Gastroesophageal sphincter (tissue), 4 donors: ENCODE measurements at places on chromosomes 13 and 19. TPM values are rescaled to one million over a fixed set of nuclear protein-coding genes. Genes with fewer than 3 reads are reported as not detected.

The MISP3 gene
- 9.5 TPM for total RNA-seq

The VWA8 gene
- total RNA-seq, result 34.7 TPM

The FPR1 gene
- 1.6 TPM for total RNA-seq

The C1QTNF9B gene
- not detected for total RNA-seq

The SLC25A41 gene
- total RNA-seq, result 0.27 TPM

DNA sequence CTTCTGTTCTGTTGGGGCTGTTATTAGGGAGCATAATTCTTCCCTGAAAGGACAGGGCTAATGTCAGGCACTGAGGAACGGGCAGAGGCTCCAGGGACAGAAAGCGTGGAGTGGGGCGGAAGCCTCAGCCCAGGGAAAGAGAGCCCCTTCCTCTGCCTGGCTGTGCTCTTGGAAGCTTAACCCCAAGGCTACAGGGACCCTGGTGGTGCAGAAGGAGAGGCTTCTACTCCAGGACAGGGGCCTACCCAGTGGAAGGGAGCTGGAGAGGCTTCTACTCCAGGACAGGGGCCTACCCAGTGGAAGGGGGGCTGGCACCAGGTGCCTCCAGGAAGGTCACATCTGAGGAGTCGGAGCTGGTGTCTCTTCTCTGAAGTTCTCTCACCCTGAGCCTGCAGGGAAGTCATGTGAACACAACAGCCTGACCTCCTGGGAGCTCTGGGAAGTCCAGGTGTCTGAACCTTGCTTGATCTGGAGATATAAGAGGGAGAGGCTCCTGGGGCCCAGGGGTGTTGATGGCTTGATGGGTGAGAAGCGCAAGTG, 159.5 kb upstream of the SOX1 start:
- ATAC-seq, result no peak

DNA sequence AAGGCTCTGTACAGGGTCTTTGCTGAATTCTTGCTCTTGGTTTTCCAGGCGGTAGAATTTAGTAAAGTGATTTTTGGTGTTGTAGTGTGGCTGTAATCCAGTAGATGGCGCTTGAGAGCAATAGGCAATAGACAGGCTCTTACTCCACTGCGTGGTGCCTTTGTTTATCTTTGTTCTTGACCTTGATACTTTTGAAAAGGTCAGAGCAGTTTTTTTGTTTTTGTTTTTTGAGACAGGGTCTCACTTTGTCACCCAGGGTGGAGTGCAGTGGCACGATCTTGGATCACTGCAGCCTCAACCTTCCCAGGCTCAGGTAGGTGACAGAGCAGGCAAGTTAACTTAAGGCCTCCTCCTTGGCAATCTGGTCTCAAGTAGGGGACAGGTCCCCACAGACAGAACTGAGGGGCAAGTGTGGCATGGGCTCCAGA, 12.2 kb upstream of the LILRA5 start:
- ATAC-seq, result no peak

DNA sequence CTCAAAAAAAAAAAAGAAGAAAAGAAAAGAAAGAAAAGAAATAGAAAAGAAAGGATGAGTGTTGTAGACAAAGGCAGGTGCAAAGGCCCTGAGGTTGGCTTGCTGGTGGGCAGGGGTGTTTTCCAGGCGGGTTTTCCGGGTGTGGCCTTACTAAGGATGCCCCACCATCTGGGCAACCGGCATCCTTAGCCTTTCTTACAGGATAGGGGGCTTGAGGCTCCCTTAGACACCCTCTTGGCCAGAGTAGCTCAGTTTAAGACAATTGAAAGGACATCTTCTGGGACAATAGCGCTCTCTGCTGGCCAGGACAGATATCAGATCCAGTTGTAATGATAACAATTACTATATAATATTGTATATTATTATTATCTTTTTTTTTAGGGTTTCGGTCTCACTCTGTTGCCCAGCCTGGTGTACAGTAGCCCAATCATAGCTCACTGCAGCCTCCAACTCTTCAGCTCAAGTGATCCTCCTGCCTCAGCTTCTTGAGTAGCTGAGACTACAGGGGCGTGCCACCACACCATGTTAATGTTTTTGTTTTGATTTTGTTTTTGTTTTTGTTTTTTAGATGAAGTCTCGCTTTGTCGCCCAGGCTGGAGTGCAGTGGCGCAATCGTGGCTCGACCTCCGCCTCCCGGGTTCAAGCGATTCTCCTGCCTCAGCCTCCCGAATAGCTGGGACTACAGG, 1.4 kb upstream of the QTRT1 start:
- ATAC-seq, result no peak

- ATAC-seq, result no peak
Measured at GRCh38 chr13:83272076-83272475, 610.2 kb downstream of the SLITRK1 start.

DNA sequence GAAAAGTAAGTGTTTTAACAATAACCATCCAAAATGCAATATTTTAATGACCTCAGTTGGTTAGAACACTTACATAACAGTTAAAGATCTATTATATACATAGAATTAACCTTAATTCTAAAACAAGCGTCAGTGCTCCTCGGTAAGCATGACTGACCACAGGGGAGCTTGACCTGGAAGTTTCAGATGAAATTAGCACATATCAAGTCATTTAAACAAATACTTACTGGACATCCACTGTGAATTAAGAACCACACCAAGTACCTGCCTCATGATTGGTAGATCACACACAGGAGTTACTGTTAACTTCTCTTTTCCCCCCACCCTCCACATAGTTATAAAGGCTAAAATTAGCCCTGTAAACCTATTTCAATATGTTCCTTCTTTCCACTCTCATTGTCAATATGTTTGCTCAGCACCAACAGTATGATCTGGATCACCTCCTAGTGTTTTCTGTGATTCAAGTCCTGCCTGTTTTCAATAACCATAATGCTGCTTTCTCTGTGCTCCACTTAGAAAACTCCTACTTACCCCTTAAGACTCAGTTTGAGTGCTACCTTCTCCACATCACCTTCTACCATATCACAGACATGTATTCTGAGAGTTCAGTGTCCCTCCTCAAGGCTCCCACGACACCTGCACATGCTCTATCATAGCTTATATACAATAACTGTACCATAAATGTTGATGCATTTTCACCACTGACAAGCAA, 209.0 kb downstream of the VWA8 start:
- no peak for ATAC-seq

DNA sequence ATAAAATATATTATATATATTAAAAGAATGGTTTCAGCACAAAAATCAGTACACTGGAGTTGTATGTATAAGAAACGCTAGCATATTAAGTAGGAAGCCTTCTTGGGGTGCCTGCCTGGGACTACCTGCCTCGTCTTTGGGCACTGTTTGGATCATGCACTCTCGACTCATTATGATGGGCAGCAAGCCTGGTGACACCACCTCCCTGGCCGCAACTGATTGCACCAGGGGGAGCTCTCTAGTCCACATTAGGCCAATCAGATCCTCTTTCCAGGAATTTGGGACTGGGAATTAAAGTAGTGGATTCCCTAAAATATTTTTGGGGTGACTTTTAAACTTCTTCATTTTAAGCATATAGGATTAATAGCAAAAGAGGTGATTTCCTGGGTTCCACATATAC, 56.0 kb upstream of the RGCC start:
- ATAC-seq, result no peak

DNA sequence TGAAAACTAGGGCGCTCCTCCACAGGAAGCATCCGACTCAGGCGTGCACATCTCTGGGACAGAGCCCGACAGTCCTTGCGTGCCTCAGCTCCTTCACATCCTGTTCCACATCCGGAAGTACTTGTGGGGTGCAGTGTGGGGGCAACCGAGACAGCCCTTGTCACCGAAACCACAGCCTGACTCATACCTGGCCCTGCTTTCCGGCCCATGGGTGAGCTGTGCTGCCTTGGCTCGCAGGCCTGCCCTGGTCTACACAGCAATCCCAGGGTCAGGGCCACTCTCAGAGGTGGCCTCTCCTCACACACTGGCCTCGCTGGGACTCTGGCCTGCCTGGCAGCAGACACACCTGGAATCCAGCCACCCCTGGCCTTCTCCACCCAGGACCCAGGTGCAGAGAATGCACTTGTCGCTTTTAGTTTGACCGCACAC, 100.4 kb downstream of the STK24 start:
- peak; percentile 65 for ATAC-seq

DNA sequence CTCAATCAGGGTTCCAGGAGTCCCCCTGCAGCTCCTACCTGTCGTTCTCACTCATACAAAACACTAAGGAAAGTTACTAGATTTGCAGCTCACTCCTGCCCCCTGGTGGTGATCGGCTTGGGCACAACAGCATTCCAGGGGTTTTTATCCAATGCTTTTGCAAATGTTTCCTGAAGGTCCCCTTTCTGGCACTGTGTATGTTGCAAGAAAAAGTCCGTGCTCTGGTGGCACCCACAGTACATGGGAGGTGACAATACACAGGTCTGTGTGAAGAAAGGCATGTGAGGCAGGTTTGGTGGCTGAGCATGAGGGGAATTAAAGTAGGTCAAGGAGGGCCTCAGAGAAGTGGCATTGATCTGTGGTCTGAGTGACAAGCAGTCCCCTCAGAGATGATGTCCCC, 8.6 kb upstream of the TYK2 start:
- peak; percentile 54 for ATAC-seq

- no peak for ATAC-seq
Measured at GRCh38 chr19:57110592-57111328, 9.0 kb upstream of the USP29 start.

DNA sequence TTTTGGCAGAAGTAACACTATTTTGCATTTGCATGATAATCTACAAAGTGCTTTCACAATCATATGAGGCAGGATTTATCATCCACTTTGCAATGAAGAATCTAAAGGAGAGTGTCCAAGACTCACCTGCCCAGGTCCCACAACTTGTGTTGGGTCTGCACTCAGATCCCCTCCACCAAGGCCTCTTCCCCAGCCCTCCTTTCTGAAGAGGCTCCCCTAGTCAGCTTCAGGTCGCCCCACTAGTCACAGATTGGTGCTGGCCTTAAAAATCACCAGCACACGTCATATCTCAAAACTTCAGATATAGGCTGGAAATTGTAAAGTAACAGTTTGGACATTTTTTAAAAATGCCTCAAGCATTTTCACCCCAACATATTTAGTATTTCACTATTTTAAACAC, 17.5 kb downstream of the ATP7B start:
- no peak for ATAC-seq

- ATAC-seq, result peak; percentile 67
Measured at GRCh38 chr13:42110410-42111155, 62.1 kb downstream of the DGKH start.

DNA sequence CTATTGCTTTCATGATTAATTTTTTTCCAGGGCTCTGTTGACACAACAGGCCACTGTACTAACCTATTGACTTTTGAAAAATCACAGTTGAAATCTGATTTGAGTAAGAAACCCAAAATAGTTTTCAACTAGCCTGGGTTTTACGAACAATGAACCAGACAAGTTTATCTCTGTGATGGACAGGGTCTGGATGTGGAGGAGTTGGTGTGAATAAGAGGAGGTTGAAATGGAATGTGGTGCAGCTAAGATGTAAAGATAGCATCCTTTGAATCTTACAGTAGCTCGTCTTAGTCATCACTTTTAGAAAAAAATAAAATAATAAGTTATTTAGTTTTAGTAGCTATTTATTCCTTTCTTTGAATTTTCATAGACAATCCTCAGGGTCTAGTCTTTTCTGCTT, 8.3 kb upstream of the OXGR1 start:
- ATAC-seq, result no peak

GRCh38 chr19:36379510-36379819, 464 bp upstream of the ZFP14 start:
- ATAC-seq, result no peak

DNA sequence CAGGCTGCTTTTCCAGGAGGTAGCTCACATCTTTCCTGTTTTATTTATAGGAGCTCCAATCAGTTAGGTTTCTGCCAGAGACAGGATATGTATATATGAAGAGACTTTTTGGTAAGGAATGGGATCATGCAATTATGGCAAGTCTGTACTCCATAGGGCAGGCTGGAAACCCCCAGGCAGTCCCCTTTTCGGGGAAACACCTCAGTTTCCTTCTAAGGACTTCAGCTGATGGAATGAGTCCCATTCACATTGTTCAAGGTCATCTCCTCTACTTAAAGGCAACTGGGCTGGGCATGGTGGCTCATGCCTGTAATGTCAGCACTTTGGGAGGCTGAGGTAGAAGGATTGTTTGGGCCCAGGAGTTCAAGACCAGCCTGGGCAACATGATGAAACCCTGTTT, 10.9 kb upstream of the SLC25A42 start:
- no peak for ATAC-seq

- no peak for ATAC-seq
Measured at GRCh38 chr13:113812178-113813040, 51.5 kb downstream of the GAS6 start.

GRCh38 chr13:35791184-35791851, 314.8 kb upstream of the MAB21L1 start:
- ATAC-seq, result peak; percentile 59

GRCh38 chr13:32028711-32029110, 2.9 kb upstream of the FRY start:
- no peak for ATAC-seq

DNA sequence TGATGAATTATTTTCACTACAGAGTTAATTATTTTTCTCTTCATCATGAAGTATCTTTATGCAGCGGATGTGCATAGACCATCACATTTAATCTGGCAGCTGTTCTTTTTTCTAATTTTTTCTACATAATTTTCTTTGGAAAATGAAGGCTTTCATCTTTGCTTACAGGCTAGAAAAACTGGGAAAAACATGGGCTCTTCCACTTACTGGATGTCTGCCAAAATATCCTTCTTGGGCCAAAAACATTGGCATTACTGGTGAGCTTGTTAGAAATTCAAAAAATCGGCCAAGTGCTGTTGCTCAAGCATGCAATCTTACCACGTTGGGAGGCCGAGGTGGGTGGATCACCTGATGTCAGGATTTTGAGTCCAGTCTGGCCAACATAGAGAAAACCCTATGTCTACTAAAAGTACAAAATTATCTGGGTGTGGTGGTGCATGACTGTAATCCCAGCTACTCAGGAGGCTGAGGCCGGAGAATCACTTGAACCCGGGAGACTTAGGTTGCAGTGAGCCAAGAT, 176.8 kb downstream of the ZNF737 start:
- no peak for ATAC-seq

- ATAC-seq, result no peak
Measured at GRCh38 chr19:13902993-13903555, 2.8 kb downstream of the BRME1 start.

DNA sequence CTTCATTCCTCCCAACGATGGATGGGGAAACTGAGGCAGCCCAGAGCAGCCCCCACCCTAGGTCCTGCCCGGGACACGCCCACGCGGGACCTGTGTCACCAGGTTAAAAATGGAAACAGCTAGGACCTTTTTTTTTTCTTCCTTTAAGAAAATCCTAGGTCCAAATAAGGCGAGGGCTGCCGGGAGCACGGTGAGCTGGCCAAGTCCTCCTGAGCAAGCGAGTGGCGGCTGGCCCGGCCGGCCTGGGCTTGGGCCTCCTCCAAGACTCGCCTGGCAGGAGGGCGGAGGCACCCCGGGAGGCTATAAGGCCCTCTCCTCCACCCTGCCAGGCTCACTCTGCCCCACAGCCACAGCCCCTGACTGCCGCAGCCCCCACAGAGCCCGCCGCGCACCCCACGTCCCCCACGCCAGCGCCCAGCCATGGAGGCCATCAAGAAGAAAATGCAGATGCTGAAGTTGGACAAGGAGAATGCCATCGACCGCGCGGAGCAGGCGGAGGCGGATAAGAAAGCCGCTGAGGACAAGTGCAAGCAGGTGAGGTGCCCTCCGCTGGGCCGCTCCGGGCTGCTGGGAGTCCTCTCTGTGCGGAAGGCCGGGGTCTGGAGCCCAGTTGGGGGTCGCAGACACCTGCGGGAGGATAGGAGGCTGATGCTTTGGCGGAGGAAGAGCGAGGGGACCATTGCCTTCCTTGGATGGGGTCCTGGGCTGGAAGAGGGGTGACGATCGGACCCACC, 8.9 kb upstream of the TPM4 start:
- peak; percentile 80 for ATAC-seq

- ATAC-seq, result no peak
Measured at GRCh38 chr19:36266375-36266961, 51.6 kb downstream of the ZNF146 start.

- no peak for ATAC-seq
Measured at GRCh38 chr13:113741191-113741668, 17.8 kb upstream of the TMEM255B start.
